RPMI7951 (cell line): ENCODE measurements at places on chromosomes 2 and 18.

DNA sequence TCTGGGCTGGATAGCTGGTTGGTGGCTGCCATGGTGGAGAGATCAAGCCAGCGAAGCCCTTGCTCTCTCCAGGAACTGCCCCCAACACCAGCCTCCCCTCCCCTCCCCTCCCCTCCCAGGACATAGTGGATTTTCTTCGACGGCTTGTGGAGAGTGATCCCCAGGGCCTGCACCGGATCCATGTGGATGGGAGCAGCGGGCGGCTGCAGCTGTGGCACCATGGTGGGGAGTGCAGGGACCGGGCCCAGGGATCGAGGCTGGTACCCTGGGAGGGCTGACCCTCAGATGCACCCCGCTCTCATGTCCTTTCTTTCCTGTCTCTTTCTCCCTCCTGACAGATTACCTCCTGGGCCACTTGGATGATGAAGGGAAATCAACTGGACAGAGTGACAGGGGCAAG, 7.0 kb downstream of the TTC31 start:
- no peak for DNase-seq

- DNase-seq: no peak
These were observed 25.7 kb upstream of the ACAA2 start for GRCh38 chr18:49839012-49839411.

DNA sequence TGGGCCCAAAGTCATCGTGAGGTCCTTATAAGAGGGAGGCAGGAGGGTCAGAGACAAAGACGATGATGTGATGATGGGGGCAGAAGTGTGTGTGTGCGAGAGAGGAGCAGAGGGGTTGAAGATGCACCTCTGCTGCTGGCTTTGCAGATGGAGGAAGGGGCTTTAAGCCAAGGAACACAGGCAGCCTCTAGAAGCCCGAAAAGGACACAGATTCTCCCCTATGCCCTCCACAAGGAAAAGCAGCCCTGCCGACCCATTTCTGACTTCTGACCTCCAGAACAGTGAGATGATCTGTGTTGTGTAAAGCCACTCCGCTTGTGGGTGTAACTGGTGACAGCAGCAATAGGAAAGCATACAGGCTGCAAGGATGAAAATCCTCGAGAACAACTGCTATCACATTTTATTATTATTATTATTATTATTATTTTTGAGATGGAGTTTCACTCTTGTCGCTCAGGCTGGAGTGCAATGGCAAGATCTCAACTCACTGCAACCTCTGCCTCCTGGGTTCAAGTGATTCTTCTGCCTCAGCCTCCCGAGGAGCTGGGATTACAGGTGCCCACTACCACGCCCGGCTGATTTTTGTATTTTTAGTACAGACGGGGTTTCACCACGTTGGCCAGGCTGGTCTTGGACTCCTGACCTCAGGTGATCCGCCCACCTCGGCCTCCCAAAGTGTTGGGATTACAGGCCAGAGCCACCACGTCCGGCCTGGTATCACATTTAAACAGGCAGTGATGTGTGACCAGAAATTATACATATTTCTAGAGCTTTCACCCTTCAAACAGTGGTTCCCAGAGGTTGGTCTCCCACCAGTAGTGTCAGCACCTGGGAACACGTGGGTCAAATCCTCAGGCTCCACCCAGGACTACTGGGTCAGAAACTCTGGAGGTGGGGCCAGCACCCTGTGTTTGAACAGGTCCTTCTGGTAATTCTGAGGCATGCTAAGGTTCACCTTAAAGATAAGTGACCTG, 170.5 kb downstream of the TGIF1 start:
- DNase-seq: no peak

DNA sequence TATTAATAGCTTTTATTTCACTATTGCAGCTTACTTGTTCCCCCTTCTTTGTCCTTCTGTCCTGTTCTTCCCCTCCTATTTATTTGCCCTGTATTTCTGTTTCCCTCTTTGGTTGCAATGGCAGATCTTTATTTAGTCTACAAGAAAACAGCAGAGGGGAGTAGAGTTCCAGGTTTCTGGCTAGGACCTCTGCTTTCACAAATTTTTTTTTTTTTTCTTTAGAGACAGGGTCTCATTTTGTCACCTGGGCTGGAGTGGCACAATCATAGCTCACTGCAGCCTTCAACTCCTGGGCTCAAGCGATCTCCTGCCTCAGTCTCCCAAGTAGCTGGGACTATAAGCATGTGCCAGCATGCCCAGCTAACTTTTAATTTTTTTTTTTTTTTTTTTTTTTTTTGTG, 188.1 kb upstream of the SPRED2 start:
- DNase-seq: no peak

DNA sequence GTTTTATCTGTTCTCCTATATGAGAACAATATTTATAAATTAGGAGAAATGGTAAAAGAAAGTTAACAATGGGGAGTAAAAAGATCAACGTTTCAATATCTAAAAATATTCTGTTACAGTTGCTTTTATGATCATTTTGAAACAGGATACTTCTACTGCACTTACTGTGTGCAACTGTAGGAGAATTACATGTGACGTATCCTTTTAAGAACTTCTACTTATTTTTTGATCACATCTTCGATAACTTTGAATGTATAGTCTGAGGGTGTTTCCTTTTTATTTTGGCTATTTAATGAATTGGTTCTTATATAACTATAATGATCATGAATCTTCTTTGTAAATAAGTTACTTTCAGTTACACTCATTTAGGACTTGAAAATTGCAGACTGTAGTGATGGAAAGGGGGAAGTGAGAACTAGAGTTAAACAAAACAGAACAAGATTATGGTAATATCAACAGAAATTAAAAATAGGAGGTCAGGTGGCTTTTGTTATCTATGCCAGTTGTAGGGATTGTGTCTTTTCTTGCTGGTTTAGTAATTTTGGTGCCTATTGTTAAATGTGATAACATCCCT, 109.9 kb downstream of the MSTN start:
- DNase-seq: no peak

- no peak for DNase-seq
These were observed 21.2 kb downstream of the CYP26B1 start for GRCh38 chr2:72126186-72127100.

DNA sequence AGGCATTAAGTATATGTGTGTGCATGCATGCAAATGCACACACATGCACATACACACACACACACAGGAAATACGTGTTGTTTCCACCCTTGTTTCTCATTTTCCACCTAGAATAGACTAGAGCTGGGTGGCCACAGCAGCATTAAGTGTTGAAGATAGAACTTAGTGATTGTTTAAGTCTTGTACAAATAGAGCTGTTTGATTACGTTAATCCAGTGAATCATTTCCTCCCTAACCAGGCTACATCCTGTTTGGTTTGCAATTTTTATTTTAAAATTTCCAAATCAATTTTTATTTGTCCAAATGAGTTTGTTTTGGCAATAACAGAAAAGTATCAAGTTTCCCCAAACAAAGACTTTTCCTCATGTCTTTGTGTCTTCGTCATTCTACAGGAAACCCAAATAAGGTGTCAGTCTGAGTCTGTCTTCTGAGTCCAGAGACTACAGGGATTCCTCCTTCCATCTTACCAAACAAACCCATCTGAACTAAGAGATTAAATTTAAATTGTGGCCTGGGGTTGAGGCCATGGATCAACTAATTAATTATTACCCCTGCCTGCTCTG, 74.6 kb upstream of the GALNT5 start:
- peak; percentile 83 for DNase-seq

DNA sequence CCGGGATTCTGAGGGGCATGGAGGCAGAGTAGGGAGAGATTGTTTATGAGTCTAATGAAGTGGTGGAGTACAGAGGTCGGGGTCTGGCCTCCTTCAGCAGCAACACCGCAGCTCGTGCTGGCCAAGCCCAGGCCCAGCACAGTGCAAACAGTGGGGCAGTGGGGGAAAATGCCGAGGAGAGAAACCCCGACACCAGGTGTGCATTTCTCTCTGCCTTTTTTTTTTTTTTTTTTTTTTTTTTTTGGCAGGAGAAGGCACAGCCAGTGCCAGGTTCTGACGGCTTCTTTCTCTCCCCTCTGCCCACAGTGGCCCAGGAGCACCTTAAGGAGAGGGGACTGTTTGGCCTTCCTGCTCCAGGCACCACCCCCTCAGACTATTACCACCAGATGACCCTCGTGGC, 219.3 kb downstream of the GLI2 start:
- DNase-seq: no peak

GRCh38 chr2:11123856-11124759, 31.2 kb upstream of the SLC66A3 start:
- DNase-seq: peak; percentile 15

DNA sequence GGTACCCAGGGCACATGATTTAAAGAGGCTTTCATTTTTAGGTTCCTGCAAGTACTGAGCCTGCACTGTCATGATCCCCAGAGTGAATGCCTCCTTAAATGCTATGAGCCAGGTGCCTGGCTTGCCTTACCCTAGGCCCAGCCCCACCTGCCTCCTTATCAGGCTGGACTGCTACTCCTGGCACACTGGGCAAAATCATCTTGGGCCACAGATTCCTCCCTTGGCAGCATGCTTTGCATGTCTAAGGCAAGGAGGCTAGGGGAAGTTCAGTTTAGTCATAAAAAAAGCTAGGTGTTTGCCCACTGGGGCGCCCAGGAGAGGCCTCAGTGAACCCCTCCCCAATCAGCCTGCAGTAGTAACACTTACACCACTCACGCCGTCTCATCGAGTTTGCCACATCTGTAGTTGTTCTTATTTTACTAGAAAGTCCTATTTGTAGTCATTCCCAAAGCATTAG, 45.1 kb downstream of the LBH start:
- no peak for DNase-seq

GRCh38 chr2:191158193-191158592, 7.4 kb upstream of the STAT4 start:
- DNase-seq: no peak

DNA sequence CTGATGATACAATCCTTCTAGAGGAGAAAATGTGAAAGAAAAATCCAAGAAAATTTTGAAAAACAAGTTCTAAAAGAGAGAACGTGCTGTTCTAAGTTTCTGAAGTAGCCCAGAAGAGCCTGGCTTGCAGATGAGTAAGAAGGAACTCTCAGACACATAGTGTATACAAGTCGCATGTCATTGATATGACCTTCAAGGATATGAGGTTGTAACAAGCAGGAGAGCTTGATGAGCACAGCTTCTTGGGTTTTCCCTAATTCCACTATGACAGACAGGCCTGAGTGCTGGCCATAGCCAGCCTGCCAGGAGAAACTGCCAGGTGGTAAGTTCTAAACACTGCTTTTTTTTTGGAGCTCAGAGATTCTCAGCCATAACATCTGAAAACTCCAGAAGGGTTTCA, 235.7 kb upstream of the SIX2 start:
- DNase-seq: no peak

DNA sequence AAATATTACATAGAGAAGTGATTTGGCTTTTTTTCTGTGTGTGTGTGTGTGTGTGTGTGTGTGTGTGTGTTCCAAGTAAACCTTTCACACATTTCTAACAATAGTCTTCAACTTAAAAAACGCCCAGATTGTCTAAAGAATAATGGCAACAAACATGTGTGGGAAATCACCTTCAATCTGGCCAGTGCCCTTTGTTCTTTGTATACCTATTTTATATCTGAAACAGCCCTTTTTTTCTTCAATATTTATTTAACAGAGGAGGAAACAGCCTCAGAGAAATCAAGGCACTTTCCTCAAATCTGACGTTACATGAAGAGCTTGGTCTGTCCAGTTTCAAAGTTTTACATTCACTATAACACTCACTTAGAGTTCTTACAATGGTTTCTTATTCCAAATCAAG, 25.3 kb downstream of the CCDC195 start:
- no peak for DNase-seq

- no peak for DNase-seq
These were observed 271.9 kb downstream of the NCKAP5 start for GRCh38 chr2:133296401-133296800.
